Activated T-helper 1 cell treated with anti-CD3 and anti-CD28 coated beads, Interleukin-12 subunit alpha, Interleukin-12 subunit beta, Interleukin-2, Interleukin-4 antibody, amounts not matched to agents 30 ng/mL and 10 ng/mL and 1 ng/mL, durations not matched to agents 14 hours and 24 hours and 36 hours (primary cell): ENCODE measurements at places on chromosomes 7 and 10. TPM values are rescaled to one million over a fixed set of nuclear protein-coding genes. Genes with fewer than 3 reads are reported as not detected.

- H3K4me1 ChIP-seq, result no peaks in the 10 kb centered on the region
- DNase-seq, result no peak
- no peak overlapping the region for H3K4me3 ChIP-seq
- H3K36me3 ChIP-seq, result no peaks in the 10 kb centered on the region
Measured at GRCh38 chr10:112755446-112756234, 194.4 kb upstream of the TCF7L2 start.

The GIMAP1 gene
- 4.6 and 4.9 TPM in 2 replicates for total RNA-seq

DNA sequence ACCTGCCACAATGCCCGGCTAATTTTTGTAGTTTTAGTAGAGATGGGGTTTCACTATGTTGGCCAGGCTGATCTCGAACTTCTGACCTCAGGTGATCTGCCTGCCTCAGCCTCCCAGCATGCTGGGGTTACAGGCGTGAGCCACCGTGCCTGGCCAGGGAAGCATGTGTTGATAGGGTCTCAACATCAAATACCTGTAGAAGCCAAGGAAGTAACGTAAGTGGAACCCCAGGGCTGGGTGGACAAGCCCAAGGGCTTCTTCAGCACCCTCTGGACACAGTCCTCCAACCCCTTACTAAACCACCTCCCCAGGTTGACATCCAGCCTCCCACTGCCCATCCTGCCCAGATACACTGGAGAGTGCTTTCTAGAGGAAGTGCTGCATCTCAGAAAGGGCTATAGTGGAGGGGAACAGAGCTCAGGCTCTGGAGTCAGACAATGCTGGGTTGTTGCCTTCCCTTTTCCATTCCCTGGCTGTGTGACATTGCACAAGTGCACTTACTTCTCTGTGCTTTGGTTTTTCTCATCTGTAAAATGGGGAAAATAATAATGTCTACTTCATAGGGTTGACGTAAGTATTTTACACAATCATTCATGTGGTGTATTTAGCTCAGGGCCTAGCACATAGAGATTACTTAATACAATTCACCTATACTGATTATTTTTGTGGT, 73.9 kb upstream of the KAT6B start:
- H3K4me3 ChIP-seq, result no peak overlapping the region
- DNase-seq, result no peak

DNA sequence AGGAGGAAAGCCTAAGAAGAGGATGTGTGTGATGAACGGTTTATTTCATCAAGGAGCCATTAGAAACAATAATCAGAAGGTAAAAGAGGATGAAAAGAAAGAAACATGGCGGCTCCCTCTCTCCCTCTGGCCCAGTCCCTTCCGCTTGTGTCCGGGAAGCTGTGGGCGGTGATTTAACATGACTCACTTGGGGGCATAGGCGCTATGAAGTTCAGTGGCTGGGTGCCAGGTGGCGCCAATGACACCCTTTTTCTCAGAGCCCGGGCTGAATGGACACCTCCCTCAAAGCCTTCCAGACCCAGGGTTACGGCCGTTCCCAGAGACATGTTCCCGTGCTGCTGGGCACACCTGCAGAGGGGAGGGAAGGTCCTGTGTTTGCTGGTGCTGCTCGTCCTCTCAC, 244.0 kb downstream of the SKAP2 start:
- H3K27ac ChIP-seq, result no peak overlapping the region
- no peak overlapping the region for H3K4me3 ChIP-seq
- H3K27me3 ChIP-seq, result peaks cover 2% of the 10 kb centered on the region
- H3K4me1 ChIP-seq, result no peaks in the 10 kb centered on the region
- no peaks in the 10 kb centered on the region for H3K36me3 ChIP-seq
- no peak for DNase-seq

DNA sequence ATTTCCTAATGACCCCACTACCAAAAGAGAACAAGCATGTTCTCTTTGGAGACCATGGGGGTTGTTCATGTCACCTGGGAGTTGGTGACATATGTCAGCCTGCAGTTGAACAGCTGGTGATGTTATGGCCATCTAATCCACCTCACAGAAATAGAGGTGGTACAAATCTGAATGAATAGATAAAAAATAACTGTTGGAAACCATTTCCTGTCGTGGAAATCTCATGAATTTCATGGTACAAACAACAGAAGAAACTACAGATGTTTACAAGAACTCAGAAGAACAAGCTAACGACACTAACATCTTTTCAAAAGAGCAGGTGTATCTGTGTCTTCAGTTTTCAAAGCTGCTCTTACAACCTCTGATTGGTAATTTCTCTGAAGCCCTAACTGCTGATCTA, 81.3 kb downstream of the RAPGEF5 start:
- no peak overlapping the region for H3K27ac ChIP-seq
- H3K36me3 ChIP-seq, result no peaks in the 10 kb centered on the region
- peaks cover 5% of the 10 kb centered on the region for H3K27me3 ChIP-seq
- no peaks in the 10 kb centered on the region for H3K4me1 ChIP-seq
- DNase-seq, result no peak
- H3K4me3 ChIP-seq, result no peak overlapping the region

The NPSR1 gene
- total RNA-seq, result not detected in 2 replicates

GRCh38 chr10:27383595-27384542, 120.2 kb upstream of the RAB18 start:
- no peaks in the 10 kb centered on the region for H3K36me3 ChIP-seq
- no peak overlapping the region for H3K4me3 ChIP-seq
- no peak for DNase-seq
- H3K4me1 ChIP-seq, result no peaks in the 10 kb centered on the region
- H3K27me3 ChIP-seq, result peaks cover 27% of the 10 kb centered on the region

DNA sequence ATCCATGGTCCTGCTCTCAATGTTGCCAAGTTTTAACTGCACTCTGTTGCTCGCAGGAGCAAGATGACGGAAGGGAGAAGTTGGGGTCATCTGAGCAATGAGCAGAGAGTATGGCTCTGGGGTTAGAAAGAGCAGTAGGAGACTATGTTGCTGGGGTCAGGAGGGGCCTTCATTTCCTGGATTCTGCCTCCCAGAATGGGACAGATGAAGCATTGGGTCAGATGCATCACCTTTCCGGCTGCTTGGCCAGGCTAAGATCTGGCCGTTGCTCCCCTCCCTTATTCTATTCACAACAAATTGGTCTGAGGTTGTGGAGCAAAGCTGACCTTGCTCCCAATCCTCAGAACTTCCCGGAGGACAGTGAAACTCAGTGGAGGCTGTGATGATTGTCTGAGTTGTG, 22.4 kb downstream of the STMP1 start:
- H3K27me3 ChIP-seq, result no peaks in the 10 kb centered on the region
- H3K27ac ChIP-seq, result no peak overlapping the region
- DNase-seq, result no peak
- no peak overlapping the region for H3K4me3 ChIP-seq
- peaks cover 12% of the 10 kb centered on the region for H3K36me3 ChIP-seq

The ITPRID1 gene
- total RNA-seq, result not detected in 2 replicates

The CRHR2 gene
- not detected in 2 replicates for total RNA-seq

DNA sequence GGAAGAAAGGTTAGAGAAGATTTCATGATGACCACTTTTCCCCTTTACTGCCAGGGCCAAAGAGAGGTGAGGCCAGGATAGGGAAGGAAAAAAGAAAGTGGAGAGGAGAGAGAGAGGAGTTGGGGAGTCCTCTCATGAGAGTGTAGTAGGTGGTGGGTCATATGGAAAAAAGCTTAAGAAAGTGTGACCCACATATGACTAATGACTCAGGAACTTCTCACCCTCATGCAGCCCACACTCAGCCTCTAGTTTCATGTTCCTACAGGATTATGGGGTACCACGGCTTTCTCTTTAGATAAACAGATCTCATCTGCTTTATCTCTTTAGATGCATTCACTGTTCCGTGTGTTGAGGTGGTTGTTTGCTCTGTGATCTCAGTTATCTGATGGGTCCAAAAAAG, 462.5 kb upstream of the IGFBP3 start:
- H3K4me1 ChIP-seq, result no peaks in the 10 kb centered on the region
- no peak overlapping the region for H3K27ac ChIP-seq
- H3K36me3 ChIP-seq, result no peaks in the 10 kb centered on the region
- H3K27me3 ChIP-seq, result no peaks in the 10 kb centered on the region
- H3K4me3 ChIP-seq, result no peak overlapping the region

- H3K4me1 ChIP-seq, result no peaks in the 10 kb centered on the region
- no peak overlapping the region for H3K27ac ChIP-seq
- DNase-seq, result no peak
Measured at GRCh38 chr7:45978731-45979211, 57.7 kb upstream of the IGFBP3 start.

- H3K27ac ChIP-seq, result no peak overlapping the region
- no peak overlapping the region for H3K4me3 ChIP-seq
- H3K27me3 ChIP-seq, result peaks cover 10% of the 10 kb centered on the region
- H3K36me3 ChIP-seq, result no peaks in the 10 kb centered on the region
Measured at GRCh38 chr10:71312811-71313789, 6.0 kb upstream of the SLC29A3 start.

DNA sequence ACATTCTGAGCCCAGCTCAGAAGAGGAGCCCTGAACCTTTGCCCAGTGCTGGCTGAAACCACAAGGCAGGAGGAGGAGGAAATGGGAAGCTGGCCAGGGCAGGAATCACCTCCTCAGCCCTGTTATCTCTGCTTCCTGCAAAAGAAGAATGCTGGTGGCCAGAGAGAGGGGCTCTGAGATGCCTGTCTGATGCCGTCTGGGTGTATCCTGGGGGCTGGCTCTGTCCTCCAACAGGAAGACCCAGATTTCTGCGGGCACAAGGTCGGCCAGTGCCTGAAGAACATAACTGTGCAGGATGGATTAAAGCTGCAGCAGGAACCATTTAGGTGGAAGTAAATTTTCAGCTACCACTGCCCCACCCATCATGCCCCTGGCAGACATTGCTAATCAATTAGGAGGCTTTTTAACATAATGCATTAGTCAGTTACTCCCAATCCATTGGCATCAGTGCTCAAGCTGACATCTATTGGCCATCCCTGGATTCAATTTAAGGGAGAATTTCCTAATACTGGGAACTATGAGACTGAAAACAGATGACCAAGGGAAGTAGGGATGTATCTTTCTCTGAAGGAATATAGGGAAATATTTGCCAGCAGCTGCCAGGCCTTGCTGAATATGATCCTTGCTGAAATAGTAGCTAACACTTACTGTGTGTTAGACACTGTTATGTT, 67.7 kb downstream of the COL13A1 start:
- no peak for DNase-seq
- H3K27ac ChIP-seq, result no peak overlapping the region
- H3K27me3 ChIP-seq, result no peaks in the 10 kb centered on the region

The SPDYE2 gene
- not detected in 2 replicates for total RNA-seq

- no peak for DNase-seq
- H3K27ac ChIP-seq, result no peak overlapping the region
- H3K4me3 ChIP-seq, result no peak overlapping the region
Measured at GRCh38 chr10:48774416-48775205, 89.9 kb downstream of the WDFY4 start.

- no peak overlapping the region for H3K27ac ChIP-seq
- no peak overlapping the region for H3K4me3 ChIP-seq
- no peaks in the 10 kb centered on the region for H3K27me3 ChIP-seq
- DNase-seq, result no peak
- H3K4me1 ChIP-seq, result peaks cover 10% of the 10 kb centered on the region
Measured at GRCh38 chr10:112404617-112405016, 30.7 kb downstream of the ACSL5 start.

The NUPR2 gene
- total RNA-seq, result not detected in 2 replicates

- no peaks in the 10 kb centered on the region for H3K4me1 ChIP-seq
- H3K4me3 ChIP-seq, result no peak overlapping the region
- H3K27me3 ChIP-seq, result no peaks in the 10 kb centered on the region
- DNase-seq, result no peak
- no peak overlapping the region for H3K27ac ChIP-seq
Measured at GRCh38 chr7:71769326-71769725, 637.4 kb downstream of the GALNT17 start.

DNA sequence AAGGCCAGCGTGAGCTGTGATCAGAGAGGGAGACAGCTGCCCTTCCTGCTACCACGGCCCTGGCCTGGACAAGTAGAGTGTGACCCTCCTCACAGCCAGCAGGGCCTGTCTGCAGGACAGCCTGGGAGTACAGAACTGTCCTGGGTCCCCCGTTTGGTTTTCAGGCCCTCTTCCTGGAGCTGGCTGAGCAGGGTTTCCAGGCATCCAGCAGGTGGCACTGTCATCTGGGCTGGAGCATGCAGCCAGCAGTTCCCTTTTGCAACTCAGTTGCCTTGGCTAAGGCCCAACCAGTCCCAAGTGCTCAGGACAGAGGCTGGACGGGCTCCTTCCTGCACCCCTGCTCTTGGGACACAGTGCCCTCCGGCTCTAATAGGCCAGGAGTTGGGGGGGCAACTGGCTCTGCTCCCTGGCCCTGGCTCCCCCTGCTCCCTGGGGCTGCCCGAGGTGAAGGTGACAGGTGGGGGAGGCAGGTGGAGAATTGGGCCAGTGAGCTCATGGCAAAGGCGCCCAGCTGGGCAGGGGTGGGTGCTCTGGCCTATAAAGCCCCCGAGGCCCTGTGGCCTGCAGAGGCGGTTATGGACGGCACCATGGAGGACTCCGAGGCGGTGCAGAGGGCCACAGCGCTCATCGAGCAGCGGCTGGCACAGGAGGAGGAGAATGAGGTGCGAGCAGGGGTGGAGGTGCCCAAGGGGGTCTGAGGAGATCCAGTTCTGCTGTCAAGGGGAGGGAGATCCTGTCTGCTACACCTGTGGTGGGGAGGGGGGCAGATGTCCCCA, at the start of gene ANKRD2:
Gene ANKRD2, plus strand, starts transcription at position 566 of the 776 bp plus-strand sequence. Its CDS starts 10 bp downstream, at position 576.
- DNase-seq, result peak; percentile 31
- H3K36me3 ChIP-seq, result no peaks in the 10 kb centered on the region

DNA sequence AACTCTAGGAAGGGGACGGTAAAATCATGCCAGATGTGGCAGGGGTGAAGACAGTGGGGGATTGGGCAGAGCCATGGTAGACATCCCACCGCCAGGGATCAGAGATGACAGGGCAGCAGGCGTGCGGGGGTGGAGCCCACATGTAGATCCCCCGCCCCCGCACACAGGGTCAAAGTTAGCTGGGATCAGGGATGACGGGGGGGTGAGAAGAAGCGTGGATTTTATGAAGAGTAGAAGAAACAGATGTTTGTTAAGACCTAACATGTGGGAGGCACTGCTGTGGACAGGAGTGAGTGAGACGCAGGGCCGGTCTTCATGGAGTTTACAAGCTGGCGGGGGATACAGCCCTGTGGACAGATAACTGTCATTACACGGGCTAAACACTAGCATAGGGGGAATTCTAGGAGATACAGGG, 154.0 kb upstream of the KLF14 start:
- H3K4me3 ChIP-seq, result no peak overlapping the region
- peaks cover 42% of the 10 kb centered on the region for H3K4me1 ChIP-seq
- DNase-seq, result no peak
- no peaks in the 10 kb centered on the region for H3K27me3 ChIP-seq
- H3K36me3 ChIP-seq, result peaks cover 58% of the 10 kb centered on the region

The STEAP1 gene
- 1.9 and 3.3 TPM in 2 replicates for total RNA-seq

The AEBP1 gene
- 17.0 and 17.2 TPM in 2 replicates for total RNA-seq

- H3K4me1 ChIP-seq, result peaks cover 6% of the 10 kb centered on the region
- no peak overlapping the region for H3K27ac ChIP-seq
- DNase-seq, result no peak
- no peaks in the 10 kb centered on the region for H3K27me3 ChIP-seq
Measured at GRCh38 chr7:35905555-35905954, 104.7 kb downstream of the SEPTIN7 start.
